ENCODE measurements at places on chromosomes 13 and 19.

- DNase-seq: no peak
Observed at GRCh38 chr19:35911173-35911572, 3.1 kb upstream of the TYROBP start.

GRCh38 chr13:62626771-62627170 lies 1211.1 kb upstream of the PCDH20 start:
- no peak for DNase-seq

DNA sequence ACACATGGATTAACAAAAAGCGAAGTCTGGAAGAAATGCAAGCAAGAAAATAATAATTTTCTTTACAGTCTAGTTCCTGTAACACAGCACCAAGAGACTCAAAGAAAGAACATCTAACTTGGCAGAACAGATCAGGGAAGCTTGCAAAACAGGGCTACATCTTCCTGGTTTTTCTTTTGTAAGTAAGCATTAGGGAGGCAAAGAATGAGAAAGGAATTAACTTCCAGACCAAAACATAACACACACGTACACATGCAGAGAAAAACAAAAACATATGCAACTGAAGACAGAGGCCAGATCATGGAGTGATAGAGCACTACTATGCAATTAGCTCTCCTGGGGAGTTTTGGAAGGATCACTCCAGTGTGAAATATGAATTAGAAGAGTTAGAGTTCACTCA lies 120.5 kb downstream of the DIAPH3 start:
- DNase-seq: no peak

DNA sequence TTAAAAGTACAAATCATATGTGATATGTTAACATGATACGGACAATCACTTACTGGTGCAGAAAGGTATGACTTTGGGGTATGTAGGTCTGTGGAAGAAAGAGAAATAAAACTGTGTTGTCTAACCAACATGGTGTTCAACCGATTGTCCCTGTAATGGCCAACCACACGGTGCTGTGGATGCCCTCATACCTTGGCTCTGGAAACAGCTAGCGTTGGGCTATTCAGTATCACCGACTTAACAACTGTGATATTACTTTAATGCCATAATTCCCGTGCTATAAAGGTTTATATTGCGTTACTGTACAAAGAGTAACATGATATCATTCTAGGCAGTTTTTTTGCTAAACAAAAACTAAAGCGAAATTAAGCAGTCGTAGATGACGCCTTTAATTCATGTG lies 448.3 kb downstream of the EFNB2 start:
- no peak for DNase-seq

GRCh38 chr19:47582320-47582909 lies 9.5 kb upstream of the ZNF541 start:
- DNase-seq: no peak

Measured in stimulated activated CD4-positive, alpha-beta T cell treated with anti-CD3 and anti-CD28 coated beads, Interleukin-1b, Interleukin-23, amount 100 ng/mL, for 1 hour (primary cell).